ENCODE measurements at places on chromosomes 2 and 18. TPM values are rescaled to one million over a fixed set of nuclear protein-coding genes. Genes with fewer than 3 reads are reported as not detected.

TEKT4 gene
- total RNA-seq, result not detected

CHPF gene
- 94.8 TPM for total RNA-seq

CFC1 gene
- not detected for total RNA-seq

SAP130 gene
- 5.1 TPM for total RNA-seq

INSIG2 gene
- total RNA-seq, result 11.6 TPM

DNPEP gene
- total RNA-seq, result 90.3 TPM

SLC9A4 gene
- not detected for total RNA-seq
